ENCODE measurements at places on chromosomes 2 and 18. TPM values are rescaled to one million over a fixed set of nuclear protein-coding genes. Genes with fewer than 3 reads are reported as not detected.

POU3F3 gene
- not detected for polyA plus RNA-seq

GALM gene
- 4.0 TPM for polyA plus RNA-seq

GPAT2 gene
- polyA plus RNA-seq = 0.05 TPM

MERTK gene
- polyA plus RNA-seq = 0.21 TPM

RPIA gene
- 58.1 TPM for polyA plus RNA-seq

SGO2 gene
- polyA plus RNA-seq = 42.5 TPM

DCC gene
- not detected for polyA plus RNA-seq

IL36A gene
- polyA plus RNA-seq = not detected

DOCK10 gene
- 25.9 TPM for polyA plus RNA-seq

TMEM200C gene
- polyA plus RNA-seq = not detected

DSG4 gene
- polyA plus RNA-seq = 0.25 TPM

STPG4 gene
- polyA plus RNA-seq = not detected

SCN3A gene
- polyA plus RNA-seq = not detected

FOXD4L1 gene
- polyA plus RNA-seq = not detected

PARD3B gene
- polyA plus RNA-seq = not detected

OR6B2 gene
- polyA plus RNA-seq = not detected

STK17B gene
- 42.8 TPM for polyA plus RNA-seq

ERFE gene
- polyA plus RNA-seq = not detected

SULT1C4 gene
- polyA plus RNA-seq = not detected

SRD5A2 gene
- polyA plus RNA-seq = not detected

CD207 gene
- polyA plus RNA-seq = not detected

DHRS9 gene
- polyA plus RNA-seq = not detected

CIB4 gene
- polyA plus RNA-seq = not detected

GTF2A1L gene
- polyA plus RNA-seq = not detected

CIDEA gene
- polyA plus RNA-seq = not detected

LRRC30 gene
- polyA plus RNA-seq = not detected

GKN2 gene
- not detected for polyA plus RNA-seq

MRO gene
- not detected for polyA plus RNA-seq

EML6 gene
- 0.42 TPM for polyA plus RNA-seq

STARD6 gene
- not detected for polyA plus RNA-seq

TACR1 gene
- 0.61 TPM for polyA plus RNA-seq

LRRTM1 gene
- not detected for polyA plus RNA-seq

BCL2 gene
- 7.9 TPM for polyA plus RNA-seq

SCYGR6 gene
- not detected for polyA plus RNA-seq

LONRF2 gene
- polyA plus RNA-seq = not detected

EGR4 gene
- not detected for polyA plus RNA-seq

MEIS1 gene
- polyA plus RNA-seq = not detected

CABLES1 gene
- polyA plus RNA-seq = 3.4 TPM

INO80B gene
- 5.0 TPM for polyA plus RNA-seq

MARCO gene
- polyA plus RNA-seq = 0.32 TPM

MAP2 gene
- not detected for polyA plus RNA-seq

HAAO gene
- 51.3 TPM for polyA plus RNA-seq

CPLX4 gene
- polyA plus RNA-seq = not detected

ITGA4 gene
- 74.6 TPM for polyA plus RNA-seq

PLCL1 gene
- 0.05 TPM for polyA plus RNA-seq

CYP26B1 gene
- not detected for polyA plus RNA-seq

ARHGEF33 gene
- 0.06 TPM for polyA plus RNA-seq

CCT4 gene
- polyA plus RNA-seq = 320 TPM

PRSS56 gene
- polyA plus RNA-seq = not detected

PLEKHH2 gene
- not detected for polyA plus RNA-seq

ZC3H6 gene
- polyA plus RNA-seq = 0.70 TPM

SCYGR4 gene
- polyA plus RNA-seq = not detected

SPP2 gene
- polyA plus RNA-seq = not detected

ANKRD30BL gene
- 0.29 TPM for polyA plus RNA-seq
